ENCODE measurements at places on chromosomes 2 and 18. TPM values are rescaled to one million over a fixed set of nuclear protein-coding genes. Genes with fewer than 3 reads are reported as not detected.

ANKRD30B gene
- total RNA-seq, result not detected

- DNase-seq, result no peak
Observed at GRCh38 chr2:218861645-218862318, 2.2 kb downstream of the WNT6 start.

DNA sequence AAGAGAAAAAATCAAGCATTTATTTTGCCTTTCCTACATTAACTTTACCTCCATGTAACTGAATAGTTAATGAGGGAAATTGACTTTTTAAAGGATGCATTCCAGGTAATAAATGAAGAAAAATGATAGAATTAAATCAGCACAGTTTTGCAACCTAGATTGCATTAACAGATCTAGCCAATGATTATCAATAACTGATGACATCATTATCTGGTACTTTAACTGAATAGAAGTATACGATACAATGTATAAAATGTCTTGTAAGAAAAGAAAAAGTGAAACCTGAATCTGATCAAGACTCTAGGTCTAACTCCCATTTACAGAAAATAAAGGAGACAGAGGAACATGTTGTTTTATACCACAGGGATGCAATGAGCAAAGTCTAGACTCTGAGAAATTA, 126.0 kb upstream of the XPO1 start:
- no peak for DNase-seq

DNA sequence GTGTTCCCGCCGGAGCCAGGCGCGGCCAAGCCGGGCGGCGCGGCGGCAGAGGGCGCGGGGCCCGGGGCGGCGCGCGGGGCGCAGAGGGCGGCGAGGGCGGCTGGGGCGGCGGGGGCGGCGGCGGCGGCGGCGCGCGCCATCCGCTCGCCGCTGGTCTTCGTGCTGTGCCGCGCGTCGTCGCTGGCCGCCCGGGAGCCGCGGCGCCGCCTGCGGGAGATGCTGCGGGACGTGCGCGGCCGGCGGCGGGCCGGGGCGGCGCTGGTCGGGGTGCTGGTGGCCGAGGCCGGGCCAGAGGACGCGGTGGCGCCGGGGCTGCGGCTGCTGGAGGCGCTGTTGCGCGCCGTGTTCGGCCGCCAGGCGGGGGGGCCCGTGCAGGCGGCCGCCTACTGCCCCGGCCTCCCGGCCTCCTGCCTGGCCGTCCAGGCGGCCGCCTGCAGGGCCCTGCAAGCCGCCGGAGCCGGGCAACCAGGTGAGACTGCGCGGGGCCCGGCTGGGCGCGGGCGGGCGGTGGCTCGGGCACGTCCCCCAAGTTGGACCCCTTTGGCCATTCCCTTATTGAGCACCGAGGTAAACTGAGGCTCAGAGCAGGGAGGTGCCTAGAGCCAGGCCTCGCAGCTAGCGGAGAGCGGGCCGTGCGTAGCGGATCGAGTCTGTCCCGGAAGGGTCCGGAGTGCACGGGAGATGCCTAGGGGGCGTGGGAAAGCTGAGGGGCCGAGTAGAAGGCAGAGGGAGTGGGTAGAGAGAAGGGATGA, 584 bp downstream of the C2orf72 start:
- DNase-seq, result peak; percentile 77

GRCh38 chr2:217988014-217988839, 14.6 kb downstream of the TNS1 start:
- DNase-seq, result peak; percentile 86

DNA sequence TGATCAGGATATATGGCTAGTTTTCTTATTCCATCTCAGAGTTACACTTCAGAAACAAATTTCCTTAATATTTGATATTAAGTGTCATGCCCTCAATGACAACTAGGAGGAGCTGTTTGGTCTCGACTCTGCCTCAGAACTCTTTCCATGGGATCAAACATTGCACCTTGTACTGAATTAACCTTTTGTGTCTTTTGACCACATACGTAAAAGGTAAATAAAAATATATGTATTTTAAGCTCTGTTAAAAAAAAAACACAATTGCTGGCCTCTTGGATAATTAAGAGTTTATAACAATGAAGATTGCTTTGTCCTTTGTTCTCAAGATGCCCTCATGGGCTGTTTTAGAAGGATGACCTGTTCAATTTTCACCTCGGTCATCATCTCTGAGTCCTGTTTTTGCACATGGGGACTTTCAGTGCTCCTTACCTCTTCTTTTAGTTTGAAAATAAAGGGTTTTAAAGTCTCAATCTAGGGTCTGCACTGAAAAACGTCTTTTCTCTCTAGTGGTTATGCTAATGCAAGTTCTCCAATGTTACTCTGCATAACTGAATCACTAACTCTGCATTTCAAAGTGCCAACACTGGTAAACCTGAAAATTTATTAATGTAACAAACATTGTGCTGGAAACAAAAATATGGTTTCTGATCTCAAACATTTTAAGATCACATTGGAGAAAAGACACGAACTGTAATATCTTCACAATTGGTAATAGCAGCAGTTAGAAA, 18.8 kb upstream of the FN1 start:
- DNase-seq, result peak; percentile 31

PLCL1 gene
- total RNA-seq, result 0.41 TPM

ZNF396 gene
- total RNA-seq, result 2.2 TPM

ALPP gene
- total RNA-seq, result not detected
